ENCODE measurements at places on chromosomes 2 and 18.

DNA sequence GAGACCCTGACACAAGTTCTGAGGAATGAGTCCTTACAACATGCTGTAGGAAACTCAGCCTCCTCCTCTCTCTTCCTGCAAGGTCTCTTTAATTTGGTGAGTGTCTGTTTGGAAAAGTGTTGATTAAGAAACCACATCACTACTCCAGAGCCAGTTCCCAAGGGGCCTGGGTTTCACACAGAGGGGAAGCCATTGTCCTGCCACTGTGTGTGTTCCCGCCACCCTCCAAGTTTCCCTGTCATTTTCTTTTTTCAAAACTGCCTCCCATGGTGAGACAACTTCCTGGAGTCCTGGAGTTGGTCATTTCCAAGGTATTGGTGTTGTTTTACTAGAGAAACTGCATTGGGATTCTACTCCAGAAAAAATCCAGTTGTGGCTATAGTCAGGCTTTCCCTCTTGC lies 232.0 kb upstream of the PARD3B start:
- DNase-seq, result no peak

GRCh38 chr2:158837645-158838044 lies 42.5 kb downstream of the DAPL1 start:
- no peak for DNase-seq

- no peak for DNase-seq
These were observed 47.8 kb downstream of the TMEM17 start for GRCh38 chr2:62458206-62458641.

- DNase-seq, result no peak
These were observed 137.1 kb downstream of the RAB3GAP1 start for GRCh38 chr2:135189148-135189547.

DNA sequence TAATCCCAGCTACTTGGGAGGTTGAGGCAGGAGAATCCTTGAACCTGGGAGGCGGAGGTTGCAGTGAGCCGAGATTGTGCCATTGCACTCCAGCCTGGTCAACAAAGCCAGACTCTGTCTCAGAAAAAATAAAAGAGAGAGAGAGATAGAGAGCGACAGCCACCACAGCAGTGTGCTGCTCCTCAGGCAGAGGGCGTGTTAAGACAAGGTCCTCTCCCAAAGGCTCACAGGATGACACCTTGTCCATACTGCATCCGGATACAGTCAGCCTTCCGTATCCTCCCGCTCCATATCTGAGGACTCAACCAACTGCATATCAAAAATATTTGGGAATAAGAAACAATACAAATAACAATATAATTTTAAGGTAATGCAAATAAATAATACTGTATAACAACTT lies 20.1 kb downstream of the ARL4C start:
- DNase-seq, result no peak

DNA sequence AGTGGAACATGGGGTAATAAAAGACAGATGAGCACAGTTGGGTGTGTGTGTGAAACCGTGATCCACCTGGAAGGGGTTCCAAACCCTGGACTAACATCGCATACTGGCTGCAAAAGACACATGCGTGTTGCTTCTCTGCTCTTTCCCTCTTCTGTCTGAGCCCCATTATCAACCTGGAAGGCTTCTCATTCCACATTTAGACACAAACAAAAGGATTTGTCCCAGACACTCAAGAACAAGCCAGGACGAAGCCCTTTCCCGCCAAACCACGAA lies 7.0 kb upstream of the SP9 start:
- no peak for DNase-seq

GRCh38 chr18:77711096-77711495 lies 461.4 kb downstream of the GALR1 start:
- no peak for DNase-seq

DNA sequence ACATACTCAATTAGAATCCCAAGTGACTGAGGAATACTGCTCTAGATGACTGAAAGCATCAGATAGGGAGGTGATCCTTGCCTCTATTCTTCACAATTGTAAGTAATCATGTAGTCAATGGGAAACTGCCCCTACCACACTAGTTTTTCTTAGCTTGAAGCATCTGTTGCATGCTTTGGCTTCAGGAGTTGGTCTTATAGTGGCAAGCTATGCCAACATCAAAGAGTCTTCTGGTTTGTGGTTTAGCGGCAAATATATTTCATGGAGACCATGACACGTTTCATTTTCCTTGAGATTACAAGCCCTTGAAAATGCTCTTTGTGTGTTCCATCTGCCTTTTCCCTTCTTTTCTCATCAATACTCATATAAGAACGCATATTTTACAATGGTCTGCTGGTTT lies 12.9 kb downstream of the DCC start:
- DNase-seq, result no peak

All from NCI-H2081 (cell line).